ENCODE measurements at places on chromosomes 3 and 15.

- DNase-seq = no peak
These were observed 297.4 kb upstream of the GBE1 start for GRCh38 chr3:82058809-82059208.

- no peak for DNase-seq
These were observed 381.6 kb upstream of the NAALADL2 start for GRCh38 chr3:174477491-174477890.

DNA sequence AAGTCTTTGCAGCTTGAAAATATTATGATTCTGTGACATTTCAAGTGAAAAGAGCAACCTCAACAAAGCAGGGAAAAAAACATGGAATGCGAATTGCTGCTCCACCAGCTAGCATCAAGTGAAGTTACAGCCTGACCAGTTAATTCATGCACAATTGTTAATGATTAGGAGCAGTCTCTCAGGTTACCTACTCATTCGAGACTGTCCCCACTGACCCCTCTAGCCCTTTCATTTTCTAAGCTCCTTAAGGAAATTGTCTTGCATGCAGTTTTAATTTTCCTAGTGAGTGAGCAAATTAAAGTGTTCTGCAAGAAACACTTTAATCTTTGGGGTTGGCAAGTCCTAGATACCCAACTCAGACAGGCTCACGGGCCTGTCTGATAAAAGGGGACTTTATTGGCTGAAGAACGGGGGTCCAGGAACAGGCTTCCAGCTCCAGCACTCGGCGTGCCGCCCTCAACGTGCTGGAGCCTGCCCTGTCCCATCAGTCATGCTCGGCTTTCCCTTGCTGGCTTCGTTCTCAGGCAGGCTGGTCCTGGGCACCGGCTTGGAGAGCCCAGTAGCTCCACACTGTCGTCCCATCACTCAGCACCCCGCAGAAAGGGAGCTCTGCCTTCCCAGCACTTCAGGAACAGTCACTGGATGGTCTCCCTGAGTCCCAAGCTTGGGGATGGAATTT, 18.3 kb downstream of the PODXL2 start:
- DNase-seq = peak; percentile 52

DNA sequence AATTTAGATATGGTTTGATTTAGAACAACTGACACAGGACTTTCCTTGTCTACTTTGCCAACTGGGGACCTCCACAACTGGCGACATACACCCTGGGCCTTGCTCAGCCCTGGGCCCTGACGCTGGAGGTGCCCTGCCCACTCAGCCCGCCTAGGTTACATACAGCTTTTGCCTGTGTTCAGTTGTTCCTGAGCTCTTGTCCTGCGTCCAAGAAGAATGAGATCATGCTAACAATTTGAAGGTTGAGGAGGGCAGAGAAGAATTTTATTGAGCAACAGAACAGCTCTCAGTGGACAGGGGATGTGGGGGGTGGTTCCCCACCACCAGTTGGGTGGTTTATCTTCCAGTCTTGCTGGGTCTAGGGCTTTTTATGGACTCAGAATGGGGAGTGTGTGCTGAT, 67.9 kb downstream of the IQCH start:
- DNase-seq = no peak

DNA sequence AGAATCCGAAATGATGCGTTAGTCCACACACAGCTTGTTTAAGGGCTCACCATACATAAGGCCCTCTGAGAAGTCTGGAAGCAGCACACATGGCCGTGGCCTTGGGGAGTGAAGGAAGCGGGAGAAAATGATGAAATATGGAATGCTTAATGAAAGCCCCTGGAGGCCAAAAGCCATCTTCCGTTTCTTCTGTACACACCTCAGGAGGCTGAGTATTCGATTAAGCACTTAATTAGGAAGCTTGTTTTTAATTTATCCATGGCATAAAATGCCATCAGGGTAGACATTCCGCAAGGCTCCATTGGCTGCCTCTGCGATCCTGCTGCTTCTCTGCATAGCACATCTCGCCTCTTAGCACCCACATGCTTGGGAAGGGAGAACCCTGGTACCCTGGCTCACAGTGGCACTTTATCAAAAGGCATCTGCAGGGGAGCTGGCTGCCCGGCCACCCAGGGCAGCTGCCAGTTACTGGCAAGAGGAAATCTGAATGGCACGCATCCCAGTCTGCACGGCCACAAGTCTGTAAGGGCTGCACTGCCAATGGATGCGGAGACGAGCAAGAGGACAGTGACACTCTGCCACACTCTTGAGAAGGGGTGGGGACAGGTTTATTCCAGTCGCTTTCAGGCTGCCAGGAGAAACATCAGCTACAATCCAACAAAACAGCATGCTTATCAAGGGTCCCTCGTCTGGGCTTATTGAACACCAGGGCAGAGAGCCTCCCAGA, 356.2 kb downstream of the OCA2 start:
- DNase-seq = no peak

- DNase-seq = no peak
These were observed 46.1 kb downstream of the SMAD6 start for GRCh38 chr15:66747886-66748707.

- no peak for DNase-seq
These were observed 47.0 kb upstream of the FSTL1 start for GRCh38 chr3:120497818-120498217.

DNA sequence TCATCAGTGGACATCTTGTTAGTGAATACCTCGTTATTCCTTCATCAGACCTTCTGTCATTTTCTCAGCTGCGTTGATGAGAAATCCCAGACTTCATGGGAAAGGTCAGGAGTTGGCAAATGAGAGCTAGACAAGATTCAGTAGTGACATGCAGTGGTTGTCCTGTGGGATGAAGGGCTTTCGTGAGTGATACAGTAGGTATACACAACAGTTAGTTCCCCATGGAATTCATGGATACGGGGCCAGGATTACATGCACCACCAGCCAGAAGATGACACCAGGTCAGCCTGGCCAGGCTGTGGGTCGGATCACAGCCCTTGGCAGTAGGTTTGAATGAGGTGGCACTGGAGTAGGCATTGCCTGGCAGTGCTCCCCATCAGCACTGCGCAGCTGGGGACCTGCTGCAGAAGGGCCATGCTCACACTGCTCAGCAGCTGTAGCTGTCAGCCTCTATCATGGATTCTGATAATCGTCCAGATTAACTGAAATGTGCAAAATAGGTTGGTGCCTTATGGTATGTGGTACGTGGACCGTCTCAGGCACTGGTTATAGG, 150.1 kb downstream of the SLCO3A1 start:
- DNase-seq = no peak

GRCh38 chr3:155444771-155445170, 151.3 kb upstream of the STRIT1 start:
- DNase-seq = no peak

DNA sequence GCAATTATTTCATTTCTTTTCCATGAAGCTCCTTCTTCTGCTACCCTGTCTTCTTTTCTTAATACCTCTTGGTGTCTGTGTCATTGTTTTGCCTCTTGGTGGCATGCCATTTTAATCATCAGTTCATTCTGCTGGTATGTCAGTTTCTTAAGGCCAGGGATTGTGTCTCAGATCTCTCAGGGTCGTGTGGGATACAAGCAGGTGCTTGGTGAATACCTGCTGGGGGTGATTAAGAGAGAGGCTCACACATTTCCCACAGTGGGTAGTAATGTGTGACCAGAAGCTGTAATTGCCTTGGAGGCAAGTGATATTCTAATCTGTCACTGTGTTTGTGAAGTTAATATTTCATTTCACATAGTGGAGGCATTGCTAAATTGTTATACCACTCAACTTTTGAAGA, 361.4 kb upstream of the TRIM42 start:
- DNase-seq = no peak

- no peak for DNase-seq
These were observed 472.3 kb upstream of the CBLB start for GRCh38 chr3:106341087-106341486.

DNA sequence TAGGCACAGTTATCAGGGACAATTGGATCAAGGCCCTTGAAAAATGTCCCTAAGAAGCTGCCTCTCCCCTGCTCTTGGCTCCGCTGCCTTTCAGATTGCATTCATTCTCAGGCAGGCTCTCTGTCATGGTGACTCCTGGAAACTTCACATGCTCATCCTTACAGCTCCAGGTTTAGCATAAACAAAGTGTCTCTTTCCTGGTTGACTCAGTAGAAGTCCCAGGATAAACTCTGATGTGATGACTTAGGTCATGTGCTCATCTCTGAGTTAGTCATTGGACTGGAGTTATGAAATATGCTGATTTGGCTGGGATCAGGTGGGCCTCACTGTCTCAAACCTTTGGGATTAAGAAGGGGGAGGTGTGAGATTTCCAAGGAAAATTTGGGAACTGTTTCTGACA, 243.8 kb downstream of the ZNF621 start:
- peak; percentile 74 for DNase-seq

DNA sequence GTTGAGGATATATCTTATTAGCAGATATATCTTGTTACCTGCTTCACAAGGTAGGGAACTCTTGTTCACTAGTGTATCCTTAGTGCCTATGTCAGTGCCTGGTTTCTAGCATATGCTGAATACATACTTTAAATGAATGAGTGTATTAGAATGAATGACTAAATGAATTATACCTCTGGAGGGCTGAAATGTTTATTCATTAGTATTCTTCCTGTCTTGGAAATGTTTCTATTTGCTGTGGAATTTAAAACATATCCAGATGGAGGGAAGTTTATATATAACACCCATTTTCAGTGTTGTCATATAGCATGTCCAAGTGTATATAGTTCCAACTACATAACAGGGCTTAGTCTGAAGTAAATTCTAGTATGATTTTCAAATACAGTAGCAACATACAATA, 581.5 kb downstream of the TBL1XR1 start:
- DNase-seq = no peak

- DNase-seq = no peak
These were observed 16.4 kb upstream of the FURIN start for GRCh38 chr15:90851940-90852339.

GRCh38 chr3:111870620-111871019, 11.6 kb downstream of the PHLDB2 start:
- DNase-seq = peak; percentile 16

DNA sequence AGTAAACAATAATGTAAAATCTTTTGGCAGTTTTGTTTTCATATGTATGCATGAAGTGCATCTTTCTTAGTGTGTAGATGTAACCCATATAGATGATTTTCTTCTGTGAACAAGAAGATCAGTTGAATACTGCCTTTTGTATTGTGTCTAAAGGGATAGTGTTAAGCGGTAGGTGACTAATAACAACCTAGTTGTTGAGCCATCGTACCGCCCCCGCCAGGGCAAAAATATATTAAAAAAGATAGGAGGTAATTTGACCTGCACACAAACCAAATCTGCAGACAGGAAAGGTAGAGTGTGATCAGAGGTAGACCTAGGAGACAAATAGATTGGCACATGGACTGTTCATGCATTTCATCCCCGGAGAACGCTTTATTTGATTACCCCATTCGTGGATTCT, 3.3 kb upstream of the GMNC start:
- DNase-seq = peak; percentile 56

DNA sequence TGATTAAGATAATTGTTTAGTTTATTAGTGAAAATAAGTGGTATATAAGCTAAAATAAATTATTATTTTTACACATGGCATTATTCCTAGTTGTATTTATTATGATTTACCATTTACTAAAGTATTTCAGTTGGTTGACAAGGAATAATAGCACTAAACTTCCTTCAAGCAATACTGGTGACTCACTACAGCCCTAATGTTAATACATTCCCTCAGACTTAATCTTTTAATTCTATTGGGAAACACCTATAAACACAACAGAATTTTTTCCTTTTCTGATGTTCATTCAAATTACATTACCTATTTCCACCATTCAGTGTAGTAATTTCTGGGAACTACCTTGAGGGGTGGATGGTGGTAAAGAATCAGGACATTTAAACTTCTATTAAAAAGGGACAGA, 264.0 kb downstream of the TIGIT start:
- peak; percentile 67 for DNase-seq

DNA sequence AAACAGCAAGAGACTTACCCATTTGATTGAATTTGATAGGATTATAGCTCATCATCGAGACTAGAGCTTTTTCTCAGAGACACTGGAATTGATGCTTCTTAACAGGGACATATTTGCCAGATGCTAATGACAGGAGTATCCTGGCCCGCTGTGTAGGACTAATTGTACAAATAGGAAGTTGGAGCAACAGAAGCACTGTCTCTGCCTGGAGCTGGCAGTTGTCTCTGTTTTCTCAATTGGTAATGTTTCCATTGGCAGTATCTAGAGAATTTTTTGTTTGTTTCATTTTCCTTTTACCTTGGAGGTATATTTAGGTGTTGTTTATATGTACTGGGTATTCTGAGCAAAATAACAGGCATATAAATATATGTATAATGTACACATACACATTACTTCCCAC, 8.9 kb upstream of the PCOLCE2 start:
- no peak for DNase-seq

DNA sequence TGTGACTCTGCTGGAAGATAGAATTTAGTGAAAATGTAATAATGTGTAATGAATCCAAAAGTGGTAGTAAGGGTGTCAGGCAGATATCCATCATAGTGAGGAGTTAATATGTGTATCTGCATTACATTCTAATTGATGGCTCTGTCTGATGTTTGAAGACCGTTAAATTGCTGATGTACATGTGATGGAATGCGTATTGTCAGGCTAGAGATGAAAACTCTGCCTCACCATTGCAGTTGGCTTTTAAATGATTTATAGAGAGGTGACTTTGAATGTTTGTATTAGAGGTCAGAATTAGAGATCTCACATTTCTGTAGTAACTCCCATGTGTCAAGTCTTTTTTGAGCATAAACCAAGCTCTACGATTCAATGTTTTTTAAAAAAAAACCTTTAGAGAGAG, 234.6 kb downstream of the NAALADL2 start:
- no peak for DNase-seq

DNA sequence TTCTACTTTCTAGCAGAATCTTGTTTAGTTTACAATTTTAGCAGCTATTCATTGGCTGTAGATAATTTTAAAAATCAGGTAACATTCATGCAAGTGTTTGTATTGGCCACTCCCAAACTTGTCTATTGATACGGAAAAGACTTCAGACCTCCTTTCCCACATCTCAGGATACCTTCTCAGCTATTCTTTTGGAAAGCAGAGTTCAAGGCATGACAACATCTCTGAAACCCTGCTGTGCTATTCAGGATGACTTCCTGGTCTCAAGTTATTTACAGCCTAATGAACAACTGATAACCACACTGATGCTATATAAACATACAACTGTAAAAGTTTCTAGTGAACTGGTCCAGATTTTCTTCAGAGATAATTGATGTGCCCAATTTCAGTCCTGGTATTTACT, 55.8 kb downstream of the DZIP3 start:
- DNase-seq = no peak
